Activated CD8-positive, alpha-beta memory T cell treated with anti-CD3 and anti-CD28 coated beads for 1 hour (primary cell): ENCODE measurements at places on chromosomes 7 and 10.

GRCh38 chr10:33326933-33327332 is 7.5 kb downstream of the NRP1 start:
- no peak for DNase-seq

- no peak for DNase-seq
Measured at GRCh38 chr7:151425670-151426440, 14.1 kb downstream of the CRYGN start.

- DNase-seq = no peak
Measured at GRCh38 chr7:50557099-50557498, 8.1 kb downstream of the DDC start.

GRCh38 chr10:14953424-14954000 is 384 bp downstream of the DCLRE1C start:
- no peak for DNase-seq

- DNase-seq = no peak
Measured at GRCh38 chr7:152756116-152756515, 3.4 kb upstream of the ACTR3B start.

DNA sequence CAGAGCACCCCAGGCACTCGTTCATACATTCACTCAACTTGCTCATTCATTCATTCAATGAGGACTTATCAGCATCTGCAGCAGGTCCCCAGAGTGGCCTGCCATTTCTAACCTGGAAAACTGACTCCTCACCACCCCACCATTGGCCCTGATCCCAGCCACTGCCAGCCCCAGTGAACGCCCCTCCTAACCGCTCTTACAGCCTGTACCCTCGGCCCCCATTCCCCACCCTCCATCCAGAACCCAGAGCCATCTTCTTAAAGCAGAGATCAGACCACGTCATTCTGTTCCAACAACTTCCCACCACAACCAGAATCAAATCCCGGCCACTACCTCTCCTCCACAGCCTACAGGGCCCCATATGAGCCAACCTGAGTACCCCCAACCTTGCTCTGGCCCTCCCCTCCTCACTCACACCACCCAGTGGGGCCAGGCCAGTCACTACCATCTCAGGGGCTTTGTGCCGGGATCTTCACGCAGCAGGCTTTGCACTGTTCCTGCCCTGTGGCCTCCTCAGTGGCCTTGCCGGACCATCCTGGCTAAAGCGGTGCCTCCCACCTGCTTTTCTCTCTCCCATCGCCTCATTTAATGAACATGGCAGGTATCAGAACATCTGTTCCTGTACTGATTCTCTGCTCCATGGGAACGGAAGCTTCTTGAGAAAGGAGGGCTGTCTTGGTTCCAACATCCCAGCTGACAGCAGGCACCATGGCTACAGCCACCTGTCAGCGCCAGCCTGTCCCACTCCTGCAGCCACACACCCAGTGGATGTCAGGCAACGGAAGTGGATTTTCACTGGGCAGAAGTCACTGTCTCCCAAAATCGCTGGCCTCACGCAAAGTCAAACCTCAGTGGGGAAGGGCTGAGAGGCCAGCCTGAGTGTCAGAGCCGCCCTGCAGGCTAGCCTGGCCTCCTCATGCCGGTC is 45.4 kb downstream of the FAM53B start:
- DNase-seq = no peak

- DNase-seq = no peak
Measured at GRCh38 chr10:80429521-80429973, 21.2 kb downstream of the PRXL2A start.

GRCh38 chr10:27564398-27564797 is 60.3 kb downstream of the RAB18 start:
- DNase-seq = no peak

DNA sequence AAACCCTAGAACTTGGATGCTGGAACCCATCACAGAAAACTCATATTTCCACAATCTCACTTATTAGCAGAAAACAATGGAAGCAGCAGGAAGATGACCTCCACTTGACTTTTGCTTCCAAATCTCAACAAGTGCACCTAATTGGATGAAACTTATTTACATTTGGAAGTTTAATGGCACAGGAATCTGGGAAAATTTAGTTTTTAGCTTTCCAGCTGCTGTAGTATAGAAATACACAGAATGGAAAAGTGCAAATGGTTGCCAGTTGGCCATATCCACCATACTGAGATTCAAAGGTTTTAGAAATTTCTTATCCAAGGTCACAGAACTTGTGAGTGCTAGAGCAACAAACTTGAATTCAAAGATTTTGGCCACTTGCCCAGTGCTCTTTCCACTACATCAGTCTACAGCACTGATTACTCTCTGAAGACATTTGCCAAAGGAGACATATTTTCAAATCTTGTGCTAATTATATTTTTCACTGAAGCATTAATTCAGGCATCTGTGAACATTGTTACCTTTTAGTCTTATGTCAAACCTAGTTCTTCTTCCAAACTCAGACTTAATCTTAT is 9.3 kb upstream of the AHR start:
- DNase-seq = no peak
